ENCODE measurements at places on chromosomes 13 and 19. TPM values are rescaled to one million over a fixed set of nuclear protein-coding genes. Genes with fewer than 3 reads are reported as not detected.

The SMIM17 gene
- 0.19 TPM for total RNA-seq

The PALM3 gene
- total RNA-seq, result 2.2 TPM

The LGI4 gene
- 0.16 TPM for total RNA-seq

The ZNF419 gene
- total RNA-seq, result 8.0 TPM

The CERS1 gene
- 5.1 TPM for total RNA-seq

The SIGLEC8 gene
- total RNA-seq, result not detected

The TUBGCP3 gene
- 17.8 TPM for total RNA-seq

Measured in A549 treated with CORT108297 at 1 μM for 4 hours (cell line).